Epithelial cell of prostate (primary cell): ENCODE measurements at places on chromosomes 6 and 20.

DNA sequence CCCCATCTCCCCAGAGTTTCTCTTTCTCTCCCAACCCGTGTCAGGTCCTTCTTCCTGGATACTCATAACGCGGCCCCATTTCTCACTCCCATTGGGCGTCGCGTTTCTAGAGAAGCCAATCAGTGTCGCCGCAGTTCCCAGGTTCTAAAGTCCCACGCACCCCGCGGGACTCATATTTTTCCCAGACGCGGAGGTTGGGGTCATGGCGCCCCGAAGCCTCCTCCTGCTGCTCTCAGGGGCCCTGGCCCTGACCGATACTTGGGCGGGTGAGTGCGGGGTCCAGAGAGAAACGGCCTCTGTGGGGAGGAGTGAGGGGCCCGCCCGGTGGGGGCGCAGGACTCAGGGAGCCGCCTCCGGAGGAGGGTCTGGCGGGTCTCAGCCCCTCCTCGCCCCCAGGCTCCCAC lies at the start of gene HLA-F:
Gene HLA-F (plus strand): TSS at position 173 of the 404 bp plus-strand sequence. CDS start 30 bp downstream, at position 203.
- peak; percentile 57 for DNase-seq

DNA sequence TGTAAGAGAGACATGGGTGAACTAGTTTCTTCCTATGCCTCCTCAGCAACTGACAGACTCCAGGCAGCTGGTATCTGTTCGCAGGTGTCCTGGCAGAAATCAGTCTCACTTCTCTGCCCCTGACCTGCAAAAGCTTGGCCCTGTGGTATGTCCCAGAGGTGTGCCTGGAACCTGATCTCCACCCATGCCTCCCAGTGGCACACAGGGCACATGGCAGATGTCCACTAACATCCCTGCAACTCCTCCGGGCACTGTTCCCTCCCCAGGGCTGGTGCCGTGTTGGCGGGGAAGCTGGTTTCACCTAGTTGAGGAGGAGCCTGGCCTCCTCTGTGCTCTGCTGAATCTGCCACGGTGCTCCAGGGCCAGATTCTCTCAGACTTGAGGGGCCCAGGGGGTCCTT lies 123.3 kb upstream of the GGTLC1 start:
- no peak for DNase-seq

DNA sequence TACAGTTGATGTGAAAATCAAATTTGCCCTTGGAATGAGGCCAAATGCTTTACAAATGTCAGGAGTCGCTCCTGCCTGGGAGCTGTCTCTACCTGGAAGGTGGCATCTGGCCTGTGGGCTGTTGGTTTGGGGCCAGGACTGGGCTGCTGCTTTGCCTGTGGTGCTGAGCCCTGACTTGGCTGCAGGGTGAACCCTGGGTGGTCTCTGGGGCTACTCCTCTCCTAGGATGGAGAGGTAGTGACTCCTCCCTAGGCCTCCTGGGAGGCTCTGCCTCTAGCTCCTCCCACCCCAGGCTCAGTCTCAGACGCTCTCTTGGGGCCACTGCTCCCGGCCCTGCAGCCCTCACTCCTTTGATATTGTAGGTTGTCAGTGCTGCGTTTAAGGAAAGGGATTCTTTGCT lies 47.5 kb downstream of the EFCAB8 start:
- DNase-seq = no peak

DNA sequence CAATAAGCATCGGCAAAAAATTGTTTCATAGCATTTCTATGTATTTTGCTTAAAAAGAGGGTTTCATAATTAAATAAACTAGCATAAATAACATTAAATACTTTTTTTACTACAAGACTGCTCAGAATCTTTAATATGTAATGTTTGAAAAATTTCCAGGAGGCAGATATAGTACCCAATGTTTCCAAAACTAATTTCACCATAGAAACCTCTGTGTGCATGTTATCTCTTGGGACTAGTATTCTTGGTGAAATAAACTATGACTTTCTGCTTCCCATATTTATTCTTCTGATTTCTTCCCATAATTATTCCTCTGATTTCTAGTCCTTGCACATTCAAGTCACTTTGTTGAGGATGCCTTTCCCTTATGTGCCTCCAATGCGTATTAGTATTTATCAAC lies 94.5 kb downstream of the PTPRK start:
- no peak for DNase-seq

GRCh38 chr6:142240179-142240578 lies 61.6 kb upstream of the ADGRG6 start:
- DNase-seq = no peak

DNA sequence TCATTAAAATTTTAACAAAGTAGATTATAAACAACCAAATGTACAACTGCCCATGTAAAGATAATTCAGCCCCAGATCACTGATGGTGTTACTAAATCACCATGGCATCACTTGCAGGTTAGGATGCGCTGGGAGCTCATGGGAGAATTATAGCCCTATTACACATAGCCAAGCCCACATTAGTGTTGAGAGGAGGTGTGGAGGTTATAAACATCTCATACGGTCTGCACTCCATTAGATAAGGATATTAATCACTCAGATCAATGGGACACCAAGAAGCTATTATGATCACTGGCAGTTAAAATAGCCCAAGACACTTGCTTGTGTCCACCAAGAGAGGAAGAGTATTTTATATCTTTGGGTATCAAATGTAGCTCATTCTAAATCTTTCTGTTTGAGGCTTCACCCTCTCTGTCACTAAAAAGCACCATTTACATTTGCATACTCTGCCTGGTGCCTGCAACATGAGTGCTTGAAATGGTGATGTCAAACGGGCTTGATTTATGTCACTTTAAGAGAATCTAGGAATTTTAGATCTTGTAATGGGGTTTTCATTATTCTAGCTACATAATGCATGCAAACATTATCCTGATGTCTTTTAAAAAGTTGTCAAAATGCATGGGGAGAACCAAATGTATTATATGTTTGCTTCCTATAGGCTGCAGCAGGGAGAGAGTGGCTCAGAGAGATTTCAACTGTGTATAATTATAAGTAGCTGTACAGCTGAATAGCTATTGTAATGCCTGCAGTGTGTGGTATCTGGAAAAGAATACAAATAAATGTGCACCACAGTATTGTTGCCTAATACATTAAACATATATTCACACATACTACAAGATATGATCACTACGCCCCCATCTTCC lies 654.1 kb upstream of the MARCKS start:
- no peak for DNase-seq

- DNase-seq = no peak
Measured at GRCh38 chr6:85483846-85484245, 34.0 kb downstream of the NT5E start.

GRCh38 chr6:71336901-71337300 lies 48.3 kb downstream of the OGFRL1 start:
- no peak for DNase-seq

DNA sequence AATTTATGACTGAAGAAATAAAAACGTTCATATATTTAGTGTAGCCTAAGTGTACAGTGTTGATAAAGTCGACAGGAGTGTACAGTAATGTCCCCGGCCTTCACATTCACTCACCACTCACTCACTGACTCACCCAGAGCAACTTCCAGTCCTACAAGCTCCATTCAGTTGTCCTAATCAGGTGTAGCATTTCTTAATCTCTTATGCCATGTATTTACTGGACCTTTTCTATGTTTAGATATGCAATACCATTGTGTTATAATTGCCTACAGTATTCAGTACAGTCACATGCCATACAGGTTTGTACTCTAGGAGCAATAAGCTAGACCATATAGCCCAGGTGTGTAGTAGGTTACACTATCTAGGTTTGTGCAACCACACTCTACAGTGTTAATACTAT lies 610.2 kb upstream of the NOX3 start:
- no peak for DNase-seq

DNA sequence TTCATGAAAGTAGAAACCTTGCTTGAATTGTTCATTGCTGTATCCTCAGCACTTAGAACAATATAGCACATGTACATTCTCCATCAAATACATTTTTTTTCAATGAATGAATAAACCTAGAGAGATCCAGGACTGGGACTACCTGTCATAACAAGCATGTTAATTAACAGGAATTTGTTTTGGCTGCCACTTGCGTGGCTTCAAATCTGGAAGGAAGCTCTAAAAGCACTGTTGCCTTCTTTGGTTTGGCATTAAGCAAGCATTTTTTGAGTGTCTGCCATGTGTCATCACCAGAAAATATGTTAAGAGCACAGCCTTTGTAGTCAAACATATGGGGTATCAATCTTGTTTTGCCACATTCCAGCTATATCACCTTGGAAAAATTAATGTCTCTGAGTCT lies 131.9 kb upstream of the BACH2 start:
- peak; percentile 86 for DNase-seq

DNA sequence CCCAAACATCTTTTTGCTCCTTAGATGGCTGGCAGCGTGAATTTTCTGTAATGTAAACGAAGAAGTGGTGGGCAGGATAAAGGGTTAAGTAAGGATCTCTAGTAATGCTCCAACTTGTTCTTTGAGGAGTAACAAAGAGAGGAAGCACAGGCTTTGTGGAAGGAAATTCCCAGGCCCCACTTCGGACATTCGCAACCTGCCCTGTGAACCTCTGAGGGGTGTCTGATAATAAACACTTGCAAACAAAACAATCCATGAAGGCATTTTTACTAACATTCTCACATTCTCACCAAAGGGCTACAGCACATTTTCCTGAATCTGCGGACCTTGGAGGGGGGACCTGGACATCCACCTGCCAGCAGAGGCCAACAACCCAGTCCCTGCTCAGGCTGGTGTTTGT lies 25.8 kb upstream of the ADGRF5 start:
- no peak for DNase-seq

- DNase-seq = no peak
Measured at GRCh38 chr6:109304284-109305015, 77.8 kb downstream of the CD164 start.

- no peak for DNase-seq
Measured at GRCh38 chr6:12088531-12088930, 76.4 kb downstream of the HIVEP1 start.

- DNase-seq = no peak
Measured at GRCh38 chr20:58407966-58408557, 19.0 kb downstream of the VAPB start.

GRCh38 chr6:90545448-90545847 lies 41.4 kb downstream of the MAP3K7 start:
- DNase-seq = no peak

DNA sequence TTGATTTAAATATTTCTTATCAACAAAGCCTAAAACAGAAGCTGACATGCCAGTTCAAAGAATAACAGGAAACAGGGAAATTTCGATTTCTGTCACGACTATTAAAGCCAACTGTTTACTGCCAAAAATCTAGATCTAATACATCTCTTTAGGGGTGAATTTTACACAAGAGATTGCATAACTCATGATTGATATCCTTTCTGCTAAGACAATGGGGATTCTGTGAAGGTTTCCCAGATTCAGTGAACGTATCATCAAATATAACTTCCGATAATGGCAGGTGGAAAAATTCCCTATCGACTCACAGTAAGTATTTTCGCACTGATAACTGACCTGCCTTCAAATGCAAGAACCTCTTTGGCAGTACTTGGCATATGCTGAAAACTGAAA lies 42.9 kb downstream of the NHSL1 start:
- DNase-seq = no peak

GRCh38 chr6:138289739-138290138 lies 71.4 kb upstream of the PBOV1 start:
- no peak for DNase-seq

DNA sequence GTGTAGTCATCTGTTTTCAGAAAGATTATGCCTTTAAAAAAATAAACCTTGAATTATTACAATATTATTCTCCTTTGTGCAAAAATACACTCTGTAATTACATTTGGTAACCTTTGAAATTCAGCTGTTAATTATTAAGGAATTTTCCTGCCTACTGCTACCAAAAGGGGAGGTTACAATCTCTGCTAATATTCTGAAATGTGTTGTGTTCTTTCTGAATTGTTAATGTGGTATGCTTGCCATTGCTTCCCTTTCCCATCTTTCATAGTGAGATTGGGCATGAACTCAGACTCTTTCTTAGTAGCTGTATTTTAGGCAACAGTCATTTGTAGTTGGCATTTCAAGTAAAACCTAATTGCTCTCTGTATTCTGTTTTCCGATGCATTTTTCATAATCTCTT lies 73.0 kb downstream of the PHF3 start:
- no peak for DNase-seq

DNA sequence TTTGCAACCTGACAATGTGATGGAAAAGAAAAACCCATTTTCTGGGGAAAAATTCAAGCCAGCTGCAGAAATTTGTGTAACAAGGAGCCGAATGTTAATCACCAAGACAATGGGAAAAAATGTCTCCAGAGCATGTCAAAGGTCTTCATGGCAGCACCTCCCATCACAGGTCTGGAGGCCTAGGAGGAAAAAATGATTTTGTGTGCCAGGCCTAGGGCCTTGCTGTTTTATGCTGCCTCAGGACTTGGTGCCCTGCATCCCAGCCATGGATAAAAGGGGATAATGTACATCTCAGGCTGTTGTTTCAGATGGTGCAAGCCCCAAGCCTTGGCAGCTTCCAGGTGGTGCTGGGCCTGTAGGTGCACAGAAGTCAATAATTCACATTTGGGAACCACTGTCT lies 747.7 kb downstream of the C6orf118 start:
- DNase-seq = no peak

DNA sequence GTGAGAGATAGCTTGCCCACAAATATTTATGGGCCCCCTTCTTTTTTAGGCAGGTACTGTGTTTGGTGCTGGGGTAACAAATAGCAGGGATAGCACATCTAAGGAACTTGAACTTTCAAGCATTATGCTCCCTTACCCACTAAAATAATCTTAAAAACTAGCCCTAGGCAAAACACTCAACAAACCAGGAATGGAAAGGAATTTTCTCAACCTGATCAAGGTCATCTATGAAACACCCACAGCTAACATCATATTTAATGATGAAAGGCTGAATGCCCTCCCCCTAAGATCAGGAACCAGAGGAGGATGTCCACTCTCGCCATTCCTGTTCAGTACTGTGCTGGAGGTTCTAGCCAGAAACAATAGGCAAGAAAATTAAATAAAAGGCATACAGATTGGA lies 8.7 kb upstream of the SRPK1 start:
- DNase-seq = no peak

DNA sequence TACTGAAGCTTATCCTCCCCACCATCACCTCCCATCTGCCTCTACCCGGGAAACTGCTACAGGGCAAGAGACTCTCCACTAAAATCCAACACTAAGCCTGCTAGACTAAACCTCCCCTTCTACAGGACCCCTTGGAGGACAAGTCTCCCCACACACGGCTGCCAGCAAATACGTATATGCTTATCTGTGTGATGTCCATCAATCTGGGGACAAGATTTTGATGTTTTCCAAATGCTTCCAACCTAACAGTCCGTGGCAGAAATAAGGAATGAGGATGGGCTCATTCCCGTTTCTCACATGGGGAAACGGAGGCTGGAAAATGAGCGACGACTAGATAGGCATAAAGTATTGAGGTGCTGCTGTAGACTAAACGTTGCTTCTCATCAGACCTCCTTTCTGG lies 1.8 kb downstream of the KCNK5 start:
- no peak for DNase-seq

GRCh38 chr20:38238829-38239228 lies 21.7 kb downstream of the KIAA1755 start:
- DNase-seq = no peak
